ENCODE measurements at places on chromosomes 4 and X.

DNA sequence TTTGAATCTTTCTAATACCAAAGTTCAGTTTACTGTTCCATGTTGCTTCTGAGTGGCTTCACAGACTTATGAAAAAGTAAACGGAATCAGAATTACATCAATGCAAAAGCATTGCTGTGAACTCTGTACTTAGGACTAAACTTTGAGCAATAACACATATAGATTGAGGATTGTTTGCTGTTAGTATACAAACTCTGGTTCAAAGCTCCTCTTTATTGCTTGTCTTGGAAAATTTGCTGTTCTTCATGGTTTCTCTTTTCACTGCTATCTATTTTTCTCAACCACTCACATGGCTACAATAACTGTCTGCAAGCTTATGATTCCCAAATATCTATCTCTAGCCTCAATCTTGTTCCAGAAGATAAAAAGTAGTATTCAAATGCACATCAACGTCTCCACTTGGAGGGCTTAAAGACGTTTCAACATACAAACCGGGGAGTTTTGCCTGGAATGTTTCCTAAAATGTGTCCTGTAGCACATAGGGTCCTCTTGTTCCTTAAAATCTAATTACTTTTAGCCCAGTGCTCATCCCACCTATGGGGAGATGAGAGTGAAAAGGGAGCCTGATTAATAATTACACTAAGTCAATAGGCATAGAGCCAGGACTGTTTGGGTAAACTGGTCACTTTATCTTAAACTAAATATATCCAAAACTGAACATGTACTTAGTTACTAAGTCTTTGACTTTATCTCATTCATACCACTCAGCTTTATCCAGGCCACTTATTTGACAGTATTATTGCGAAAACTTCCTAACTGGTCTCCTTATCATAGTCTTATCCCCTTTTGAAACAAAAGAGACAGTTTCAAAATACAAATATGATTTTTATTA lies 3.6 kb upstream of the AFP start:
- DNase-seq = no peak

DNA sequence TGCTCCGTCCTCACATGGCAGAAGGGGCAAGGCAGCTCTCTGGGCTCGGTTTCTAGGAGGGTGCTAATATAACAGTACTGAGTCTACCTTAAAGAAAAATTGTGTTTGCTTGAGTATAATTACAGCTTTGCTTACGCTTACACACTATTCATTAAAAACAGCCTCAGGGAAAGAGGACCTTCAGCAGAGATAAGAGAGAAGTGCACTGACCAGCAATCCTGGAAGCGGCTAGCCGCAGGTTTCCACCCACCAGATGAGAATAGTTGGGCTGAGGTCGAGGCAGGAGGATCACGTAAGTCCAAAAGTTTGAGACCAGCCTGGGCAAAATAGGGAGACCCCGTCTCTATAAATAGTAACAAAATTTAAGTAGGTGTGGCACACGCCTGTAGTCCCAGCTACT lies 15.2 kb upstream of the MRFAP1 start:
- DNase-seq = no peak

DNA sequence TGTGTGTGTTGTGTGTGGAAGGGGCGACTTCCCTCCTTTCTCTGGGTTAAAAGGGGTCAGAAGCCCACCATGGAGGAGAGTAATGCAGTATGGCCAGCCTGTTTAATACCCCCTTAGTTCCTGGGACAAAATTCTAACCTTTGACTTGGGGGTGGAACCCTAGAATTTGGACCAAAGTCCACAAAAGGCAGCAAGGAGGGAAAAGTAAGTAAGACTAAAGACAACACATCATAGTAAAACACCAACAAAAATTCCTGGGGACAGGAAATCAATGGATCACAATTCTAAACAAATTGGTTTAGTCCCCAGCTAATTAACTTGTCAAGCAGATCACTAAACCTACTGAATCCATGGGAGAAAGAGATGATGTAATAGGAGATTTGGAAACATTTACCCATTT lies 3.1 kb downstream of the AMOT start:
- DNase-seq = no peak

GRCh38 chr4:1410491-1411325 lies 4.5 kb upstream of the NKX1-1 start:
- no peak for DNase-seq

DNA sequence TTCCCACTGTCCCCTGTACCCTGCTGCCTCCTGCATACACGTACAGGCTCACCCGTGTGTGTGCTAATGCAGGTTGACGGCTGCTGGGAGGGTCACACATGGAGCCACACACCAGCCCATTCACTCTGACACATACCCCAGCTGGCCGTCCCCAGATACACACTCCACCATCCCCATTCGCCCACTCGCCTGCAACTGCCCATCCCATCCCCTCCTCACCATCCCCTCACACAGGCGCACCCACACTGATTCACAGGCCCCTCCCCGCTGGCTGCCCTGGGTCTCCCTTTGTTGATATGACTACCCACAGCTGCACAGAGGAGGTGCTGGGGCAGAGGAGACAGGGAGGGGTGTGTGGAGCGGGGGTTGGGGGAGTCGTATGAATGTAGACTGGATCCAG lies 25.7 kb downstream of the PJA1 start:
- no peak for DNase-seq

DNA sequence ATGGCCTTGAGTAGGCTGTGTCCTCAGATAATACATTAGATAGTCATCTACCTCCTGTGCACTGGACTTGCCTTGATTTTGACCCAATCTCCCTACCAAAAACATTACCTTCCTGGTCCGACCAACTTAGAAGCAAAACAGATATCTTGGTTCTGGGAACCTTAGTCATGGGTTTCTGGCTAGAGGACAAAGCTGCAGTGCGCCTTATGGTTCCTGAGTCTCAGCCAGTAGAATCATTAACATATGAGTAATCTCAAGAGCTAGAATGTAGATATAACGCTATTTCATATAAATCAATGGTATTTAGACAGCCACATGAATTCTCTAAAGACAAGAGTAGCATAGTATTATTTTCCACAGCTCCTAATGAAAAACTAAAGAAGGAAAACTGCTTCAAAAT lies 83.1 kb downstream of the GRIA3 start:
- no peak for DNase-seq

GRCh38 chrX:15350329-15350996 lies 15.1 kb upstream of the PIGA start:
- DNase-seq = no peak

DNA sequence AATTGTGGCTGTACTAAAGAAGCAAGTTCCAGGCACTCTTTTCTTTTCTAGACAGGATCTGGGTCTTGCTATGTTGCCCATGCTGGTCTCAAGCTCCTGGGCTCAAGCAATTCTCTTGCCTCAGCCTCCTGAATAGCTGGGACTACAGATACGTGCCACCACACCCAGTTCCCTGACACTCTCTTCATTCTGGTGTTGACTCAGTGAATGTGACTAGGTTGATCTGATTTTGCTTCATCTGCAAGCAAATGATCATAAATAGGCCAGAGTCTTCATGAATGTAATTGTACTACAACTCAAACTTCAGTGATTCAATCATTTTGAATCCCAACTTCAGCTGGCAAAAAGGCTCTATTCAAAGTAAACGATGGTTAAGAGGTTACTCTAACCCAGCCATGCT lies 78.5 kb downstream of the APBB2 start:
- DNase-seq = no peak

GRCh38 chr4:24211856-24212255 lies 322.0 kb upstream of the PPARGC1A start:
- no peak for DNase-seq

- no peak for DNase-seq
Measured at GRCh38 chr4:152220201-152220666, 315.7 kb downstream of the FBXW7 start.

DNA sequence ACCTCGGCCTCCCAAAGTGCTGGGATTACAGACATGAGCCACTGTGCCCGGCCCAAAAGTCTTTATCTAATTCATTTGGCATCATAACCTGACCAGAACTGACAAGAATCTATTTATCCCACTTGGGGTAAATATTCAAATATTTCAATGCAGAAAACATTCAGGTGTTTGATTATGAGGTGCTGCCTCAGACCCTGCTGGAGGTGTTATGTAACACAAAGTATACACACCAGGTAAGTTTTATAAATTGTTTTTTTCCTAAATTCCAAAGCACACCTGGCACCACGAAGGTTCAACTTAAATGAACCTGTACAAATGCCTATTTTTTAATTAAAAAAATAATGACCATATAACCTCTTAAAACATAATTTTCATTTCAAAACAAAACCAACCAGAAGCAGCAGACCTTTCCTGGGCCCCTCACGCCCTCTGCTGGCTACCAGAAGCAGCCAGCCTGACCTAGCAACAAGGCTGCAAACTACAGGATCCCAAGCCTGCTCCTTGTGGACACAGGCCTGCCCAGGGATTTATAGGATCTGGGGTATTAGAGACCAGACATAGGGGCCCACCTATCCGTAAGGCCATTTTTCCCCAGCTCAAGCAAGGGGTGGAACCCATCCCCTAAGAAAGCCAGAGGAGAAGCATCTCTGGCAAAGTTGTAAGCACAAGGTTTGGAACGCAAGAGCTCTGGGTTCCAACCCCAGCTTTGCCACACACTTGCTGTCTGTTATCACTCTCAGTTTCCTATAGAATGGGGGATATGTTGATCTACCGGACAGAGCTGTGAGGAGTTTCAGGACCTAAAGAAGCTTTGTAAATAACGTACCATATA lies 11.7 kb downstream of the OTUD5 start:
- no peak for DNase-seq

GRCh38 chr4:182491719-182492118 lies 248.5 kb downstream of the TENM3 start:
- DNase-seq = no peak

- DNase-seq = no peak
Measured at GRCh38 chr4:114137984-114138383, 158.5 kb upstream of the ARSJ start.

GRCh38 chr4:168849030-168849675 lies 160.9 kb downstream of the CBR4 start:
- no peak for DNase-seq

GRCh38 chrX:151702741-151703340 lies 7.6 kb downstream of the PRRG3 start:
- DNase-seq = no peak

GRCh38 chrX:48713847-48714246 lies 17.3 kb downstream of the SUV39H1 start:
- no peak for DNase-seq

GRCh38 chr4:108359986-108360681 lies 191.4 kb upstream of the LEF1 start:
- no peak for DNase-seq

- no peak for DNase-seq
Measured at GRCh38 chr4:26201120-26201519, 119.7 kb upstream of the RBPJ start.

DNA sequence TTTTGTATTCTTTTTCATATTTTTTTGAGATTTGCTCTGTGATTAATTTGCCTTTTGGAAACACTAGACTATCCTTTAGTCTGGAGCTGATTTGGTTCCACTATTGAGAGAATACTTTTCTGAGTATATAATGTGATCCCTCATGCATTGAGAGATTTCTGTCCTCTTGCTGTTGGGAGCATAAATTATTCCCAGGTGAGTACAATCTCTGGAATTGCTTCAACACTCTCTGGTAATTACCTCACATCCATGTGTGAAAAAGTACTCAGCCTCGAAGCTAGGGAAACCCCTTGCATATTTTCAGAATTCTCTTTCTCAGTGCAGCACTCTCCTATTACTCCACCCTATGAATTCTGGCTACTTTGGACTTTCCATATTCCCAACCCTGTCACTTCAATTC lies 550.0 kb downstream of the RAPGEF2 start:
- DNase-seq = no peak

DNA sequence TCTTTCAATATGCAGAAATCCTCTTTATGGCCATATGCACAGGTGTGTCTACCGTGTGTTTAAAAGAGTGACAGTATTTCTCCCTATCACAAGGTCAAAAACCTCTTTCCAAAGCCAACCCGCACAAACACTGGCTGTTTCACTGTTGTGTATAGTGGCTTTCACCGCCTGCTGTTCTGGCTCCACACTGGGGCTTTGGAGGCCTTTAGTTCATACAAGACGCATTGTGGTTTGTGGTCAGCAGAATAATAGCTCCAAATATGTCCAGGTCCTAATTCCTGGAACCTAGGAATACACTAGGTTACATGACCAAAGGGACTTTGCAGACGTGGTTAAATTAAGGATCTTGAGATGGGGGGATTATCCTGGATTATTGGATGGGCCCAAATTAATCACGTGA lies 40.7 kb upstream of the FAM9A start:
- no peak for DNase-seq

- DNase-seq = no peak
Measured at GRCh38 chr4:147539959-147540358, 59.1 kb downstream of the EDNRA start.

- DNase-seq = no peak
Measured at GRCh38 chrX:111695297-111695880, 14.4 kb downstream of the ALG13 start.

DNA sequence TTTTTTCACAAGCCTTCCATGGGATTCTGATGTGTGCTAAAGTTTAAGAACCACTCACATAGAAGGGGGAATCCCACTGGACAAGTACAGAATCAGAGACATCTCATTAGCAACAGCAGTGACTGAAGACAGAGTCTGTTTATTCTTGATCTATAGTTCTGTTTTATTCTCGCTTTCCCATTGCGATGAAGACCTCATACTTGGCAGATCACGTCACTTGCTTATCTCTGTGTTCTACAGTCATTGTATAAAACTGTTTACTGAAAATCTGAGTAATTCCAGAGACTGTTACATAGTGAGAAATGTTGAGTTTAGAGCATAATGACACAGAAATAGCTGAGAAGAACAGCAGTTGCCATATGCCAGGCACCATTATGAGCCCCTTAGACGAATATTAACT lies 185.5 kb downstream of the PTTG2 start:
- no peak for DNase-seq

Data from cortex of kidney (tissue), 1 donor.